Caudate nucleus (tissue), 63 donors: ENCODE measurements at places on chromosomes 16 and 17.

GRCh38 chr16:19338335-19338734, 52.8 kb downstream of the CLEC19A start:
- DNase-seq = no peak

DNA sequence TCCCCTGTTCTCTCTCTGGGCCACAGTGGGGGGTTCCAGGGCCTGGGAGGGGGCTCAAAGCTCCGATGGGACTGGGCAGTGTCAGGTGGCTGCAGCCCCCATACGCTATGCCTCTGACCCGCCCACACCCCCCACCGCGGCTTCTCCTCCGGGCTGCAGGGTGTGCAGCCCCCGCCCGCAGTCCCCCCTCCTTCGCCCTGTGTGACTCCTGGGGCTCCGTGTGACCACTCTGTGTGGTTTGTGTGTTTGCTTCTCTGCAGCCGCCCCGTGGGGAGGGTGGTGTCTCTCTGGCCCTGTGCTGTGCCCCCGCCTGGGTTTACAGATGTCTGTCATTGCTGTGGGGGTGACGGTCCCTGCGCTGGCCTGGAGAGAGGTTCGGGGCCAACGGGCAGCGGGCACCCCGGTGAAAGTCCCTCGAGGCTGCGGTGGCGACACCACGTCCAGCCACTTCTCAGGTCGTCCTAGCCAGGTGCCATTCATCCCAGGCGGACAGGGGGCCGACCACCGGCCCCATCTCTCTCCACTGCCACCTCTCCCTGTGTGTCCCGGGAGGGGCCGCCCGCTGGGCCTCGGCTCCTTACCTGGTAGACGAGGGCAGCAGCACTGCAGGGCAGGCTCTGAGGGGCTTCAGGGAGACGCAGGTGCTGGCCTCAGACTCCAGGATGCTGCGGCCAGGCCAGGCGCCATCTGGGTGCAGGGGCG, 5.5 kb downstream of the SSTR5 start:
- no peak for DNase-seq

DNA sequence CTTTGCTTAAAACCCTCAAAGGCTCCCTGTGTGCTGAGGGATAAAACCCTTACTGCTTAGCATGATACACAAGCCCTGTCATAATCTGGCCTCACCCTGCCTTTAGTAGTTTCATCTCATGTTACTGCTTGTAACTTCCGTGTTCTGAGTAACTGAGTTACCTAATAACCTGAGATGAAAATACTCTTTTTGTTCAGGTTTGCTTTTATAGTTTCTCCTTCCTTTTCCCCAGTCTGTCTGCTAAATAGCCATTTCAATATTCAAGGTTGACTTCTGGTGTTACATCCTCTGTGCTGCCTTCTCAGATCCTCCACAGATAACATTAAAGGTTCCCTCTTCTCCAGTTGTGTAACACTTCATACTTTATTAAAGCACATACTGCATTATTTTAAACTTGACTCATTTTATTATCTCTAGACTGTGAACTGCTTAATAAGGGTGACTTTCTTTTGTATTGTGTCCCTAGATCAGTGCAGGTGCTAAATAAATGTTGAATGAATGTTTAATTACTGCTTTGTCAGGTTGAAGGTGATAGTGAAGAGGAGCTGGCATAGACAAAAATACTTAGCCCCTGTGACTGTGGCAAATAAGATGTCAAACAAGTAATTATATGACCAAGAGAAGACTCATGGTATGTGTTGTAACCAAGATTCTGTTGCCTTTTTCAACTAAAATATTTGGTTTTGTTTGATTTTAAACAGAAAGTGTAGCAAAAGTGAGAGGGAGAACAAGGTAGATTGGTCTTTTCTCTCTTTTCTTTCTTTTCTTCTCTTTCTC, 47.8 kb downstream of the NFAT5 start:
- no peak for DNase-seq

- DNase-seq = no peak
Observed at GRCh38 chr16:8179615-8180014, 410.7 kb downstream of the TMEM114 start.

GRCh38 chr17:18993905-18994526, 10.5 kb downstream of the FAM83G start:
- DNase-seq = no peak

DNA sequence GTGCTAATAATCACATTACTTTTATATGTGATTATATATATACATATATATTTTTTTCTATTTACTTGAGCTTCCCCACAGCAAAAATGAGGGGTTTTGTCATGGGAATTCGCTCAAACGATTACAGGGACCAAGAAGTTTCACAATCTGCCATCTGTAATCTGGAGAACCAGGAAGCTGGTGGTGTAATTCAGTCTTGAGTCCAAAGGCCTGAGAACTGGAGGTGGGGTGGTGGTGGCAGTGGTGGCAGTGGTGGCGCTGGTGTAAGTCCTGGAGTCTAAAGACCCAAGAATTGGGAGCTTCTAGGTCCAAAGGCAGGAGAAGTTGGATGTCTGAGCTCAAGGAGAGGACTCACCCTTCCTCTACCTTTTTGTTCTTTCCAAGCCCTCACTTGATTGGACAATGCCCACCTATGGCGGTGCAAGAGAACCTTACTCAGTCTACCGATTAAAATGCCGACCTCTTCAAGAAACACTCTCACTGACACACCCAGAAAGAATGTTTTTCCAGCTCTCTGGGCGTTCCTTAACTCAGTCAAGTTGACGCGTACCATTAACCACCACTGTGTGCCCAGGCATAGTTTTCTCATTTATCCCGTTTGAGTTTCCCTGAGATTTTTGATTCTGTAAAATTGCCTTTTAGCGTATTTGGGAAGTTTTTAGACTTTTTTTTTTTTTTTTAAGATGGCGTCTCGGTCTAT, 31.9 kb downstream of the POLR2A start:
- DNase-seq = no peak

DNA sequence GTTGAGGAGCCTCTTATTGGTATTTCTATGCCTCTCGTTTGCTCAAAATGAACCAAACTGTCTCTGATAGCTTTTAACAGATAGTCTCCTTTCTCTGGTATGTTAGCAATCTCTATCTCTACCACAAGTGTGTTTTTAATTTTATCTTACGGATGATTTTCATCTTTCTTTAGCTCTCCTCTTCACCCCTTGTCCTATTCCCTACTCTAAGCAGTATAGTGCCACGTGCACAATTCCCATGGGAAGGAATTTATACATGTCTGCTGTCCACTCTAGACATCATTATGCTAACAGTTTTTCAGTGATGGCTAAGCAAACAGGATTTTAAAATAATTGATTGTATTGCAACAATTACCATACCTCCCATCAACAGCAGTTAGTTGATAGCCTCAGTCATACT, 177.3 kb downstream of the CYB561 start:
- DNase-seq = no peak

DNA sequence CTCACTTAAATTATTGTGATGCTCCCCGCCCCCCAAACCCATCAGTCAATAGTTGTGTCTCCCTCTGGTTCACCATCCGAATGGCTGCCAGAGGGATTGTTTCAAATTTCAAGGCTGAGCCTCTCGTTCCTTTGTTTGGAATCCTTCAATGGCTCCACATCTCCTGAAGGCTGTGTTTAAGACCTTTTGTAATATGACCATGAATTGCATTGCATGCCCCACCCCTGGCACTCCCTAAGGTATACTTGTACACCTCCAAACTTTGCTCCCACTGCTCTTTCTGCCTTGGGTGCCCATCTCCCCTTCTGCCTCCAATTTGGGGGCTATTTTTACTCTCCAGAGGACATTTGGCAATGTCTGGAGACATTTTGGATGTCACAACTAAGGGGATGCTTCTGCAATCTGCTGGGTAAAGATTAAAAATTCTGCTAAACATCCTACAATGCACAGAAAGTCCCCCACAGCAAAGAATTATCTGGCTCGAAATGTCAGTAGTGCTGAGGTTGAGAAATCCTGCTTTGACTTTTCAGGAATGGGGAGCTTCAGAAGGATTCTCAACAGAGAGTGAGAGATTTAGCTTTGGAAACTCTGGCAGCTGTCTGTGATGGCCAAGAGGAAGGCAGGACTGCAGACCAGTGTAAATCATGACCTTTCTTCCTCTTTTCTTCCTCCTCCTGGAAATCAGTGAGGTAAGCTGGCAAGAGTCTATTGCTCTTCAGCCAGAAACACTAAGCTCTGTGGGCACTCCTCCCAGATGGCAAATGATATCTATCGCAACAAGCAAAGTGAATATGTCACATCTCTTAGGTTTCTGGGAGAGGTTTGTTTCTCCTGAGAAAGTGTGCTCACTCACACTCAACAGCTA, 8.7 kb upstream of the IL4R start:
- DNase-seq = no peak

DNA sequence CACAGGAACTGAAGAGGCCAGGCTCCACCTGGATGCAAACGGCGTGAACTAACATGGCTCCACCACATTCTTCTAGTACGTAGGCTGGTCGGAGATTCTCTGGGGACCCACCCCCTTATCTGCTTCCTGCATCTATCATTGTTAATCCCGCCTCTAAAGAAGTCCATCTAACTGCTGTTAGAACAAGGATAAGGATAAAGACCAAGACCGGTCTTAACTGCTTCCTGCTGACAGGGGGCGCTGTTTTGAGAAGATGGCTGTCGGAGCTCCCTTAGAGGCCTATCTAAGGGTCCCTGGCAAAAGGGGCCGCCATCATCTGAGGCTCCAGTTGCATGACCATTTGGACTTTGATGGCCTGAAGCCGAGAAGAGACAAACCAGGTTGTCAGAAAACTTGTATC, 25.8 kb upstream of the TNFSF12 start:
- DNase-seq = no peak

- DNase-seq = no peak
Observed at GRCh38 chr17:57438066-57438731, 181.9 kb downstream of the MSI2 start.

GRCh38 chr16:85253084-85253941, 141.0 kb upstream of the CIBAR2 start:
- no peak for DNase-seq

DNA sequence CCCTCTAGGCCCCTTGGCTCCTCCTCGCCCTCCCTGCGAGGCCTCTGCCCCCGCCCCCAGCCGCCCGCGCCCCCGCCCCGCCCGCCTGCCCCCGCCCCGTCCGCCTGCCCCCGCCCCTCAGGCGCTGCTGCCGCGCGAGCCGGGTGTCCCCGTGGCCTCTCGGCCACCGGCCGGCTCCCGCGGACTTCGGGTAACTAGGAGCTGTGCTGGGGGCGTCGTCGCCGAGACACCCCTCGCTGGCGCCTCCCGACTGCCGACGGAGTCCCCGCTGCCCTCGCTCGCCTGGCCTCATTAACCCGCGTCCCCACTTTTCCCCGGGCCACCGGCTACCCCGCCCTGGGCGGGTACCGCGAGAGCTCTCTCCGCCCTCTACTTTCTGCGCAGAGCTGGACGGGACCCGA, at the start of gene TLCD1:
Gene TLCD1, minus strand, starts transcription at position 8 of the 401 bp plus-strand sequence. CDS start 136 bp downstream, outside the sequence.
- peak; percentile 49 for DNase-seq

- DNase-seq = no peak
Observed at GRCh38 chr16:65740711-65741110, 618.8 kb upstream of the CDH11 start.

- peak; percentile 70 for DNase-seq
Observed at GRCh38 chr17:54900457-54901229, at the start of gene TOM1L1. Gene TOM1L1 (plus strand): TSS chr17:54900852. CDS start chr17:54900866, 14 bp downstream.

- no peak for DNase-seq
Observed at GRCh38 chr17:78595135-78595810, 18.1 kb upstream of the DNAH17 start.

- DNase-seq = no peak
Observed at GRCh38 chr16:12559714-12560113, 244.0 kb downstream of the CPPED1 start.
